ENCODE measurements at places on chromosomes 1 and 21.
A peak's percentile ranks its signal among the peaks of the same experiment; 100 is the strongest.

- DNase-seq, result no peak
Observed at GRCh38 chr1:215032911-215033526, 49.5 kb upstream of the KCNK2 start.

- no peak for DNase-seq
Observed at GRCh38 chr1:117181630-117182041, 29.1 kb downstream of the VTCN1 start.

DNA sequence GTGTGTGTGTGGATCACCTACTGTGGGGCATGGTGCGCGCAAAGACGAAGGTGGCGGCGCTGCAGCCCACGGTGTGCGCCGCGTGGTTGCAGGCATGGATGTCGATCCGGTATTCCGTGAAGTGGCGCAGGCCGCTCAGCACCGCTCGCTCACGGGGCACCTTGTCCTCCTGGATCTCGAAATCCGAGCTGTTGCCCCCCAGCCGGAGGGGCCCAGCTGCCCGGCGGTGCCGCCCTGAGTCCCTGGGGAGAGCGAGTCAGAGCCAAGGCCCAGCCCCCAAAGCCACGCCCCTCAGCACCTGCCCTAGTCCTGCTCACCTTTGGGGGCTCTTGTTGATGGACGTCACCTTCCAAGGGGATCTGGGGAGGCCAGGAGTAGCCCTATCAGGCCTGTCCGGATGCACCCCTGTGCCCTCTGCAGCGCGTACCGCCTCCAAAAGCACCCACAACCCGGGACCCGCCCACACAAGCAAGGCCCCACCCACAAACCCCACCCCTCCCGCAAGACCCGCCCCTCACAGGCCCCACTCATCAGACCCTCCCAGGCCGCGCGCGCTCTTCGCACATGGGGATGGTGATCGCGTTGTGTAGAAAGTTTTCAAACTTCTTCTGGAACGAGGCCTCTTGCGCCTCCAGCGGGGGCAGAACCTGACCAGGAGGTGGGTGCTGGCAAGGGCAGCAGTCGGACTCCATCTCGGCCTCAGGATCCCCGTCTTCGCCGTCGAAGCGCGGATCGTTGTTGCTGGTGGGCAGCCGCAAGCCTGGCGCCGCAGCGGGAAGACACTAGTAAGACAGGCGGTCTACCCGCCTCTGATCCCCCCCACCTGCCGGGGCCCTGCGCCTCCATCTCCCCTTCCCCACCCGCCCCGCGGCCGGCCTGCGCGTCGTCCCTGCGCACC lies 13.6 kb downstream of the INSRR start:
- DNase-seq, result no peak

DNA sequence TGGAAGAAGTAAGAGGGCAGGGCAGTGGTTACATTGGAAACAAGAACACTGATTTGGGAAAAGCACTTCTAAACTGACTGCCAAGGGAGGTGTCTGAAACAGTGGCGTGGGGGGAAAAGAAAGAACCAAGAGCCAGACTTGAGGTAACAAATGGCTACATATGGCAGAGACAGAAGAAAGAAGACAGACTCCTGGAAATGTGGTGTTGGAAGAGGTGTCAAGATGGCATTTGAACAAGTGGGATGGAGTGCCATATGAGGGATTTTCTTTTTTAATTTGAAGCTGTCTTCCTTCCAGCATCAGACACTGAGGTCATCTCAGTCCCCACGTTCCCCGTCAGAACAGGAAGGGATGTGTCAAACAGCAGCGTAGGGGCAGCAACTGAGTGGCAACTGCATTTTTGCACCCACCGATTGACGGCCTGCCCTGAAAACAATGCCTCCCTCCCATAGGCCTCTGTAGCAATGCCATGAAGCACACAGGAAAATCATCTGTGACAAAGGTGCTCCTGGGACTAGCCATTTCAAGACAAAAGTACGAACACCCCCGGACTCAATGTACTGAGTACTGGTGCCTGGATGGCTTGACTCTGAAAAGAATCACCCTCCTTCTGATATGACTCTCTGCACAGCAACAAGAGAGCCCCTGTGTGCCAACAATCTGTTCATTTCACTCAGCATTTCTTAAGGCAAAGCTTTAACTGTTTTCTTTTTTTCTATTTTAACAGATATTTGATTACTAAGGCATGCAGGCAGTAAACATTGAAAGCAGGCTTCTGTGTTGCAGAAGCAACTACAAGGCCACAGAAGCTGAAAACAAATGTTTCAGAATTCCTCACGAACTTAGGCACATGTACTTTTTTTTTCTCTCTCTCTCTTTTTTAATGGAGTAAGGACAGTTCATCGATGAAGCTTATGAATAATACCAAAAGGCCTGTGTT lies 37.0 kb downstream of the LPAR3 start:
- no peak for DNase-seq

DNA sequence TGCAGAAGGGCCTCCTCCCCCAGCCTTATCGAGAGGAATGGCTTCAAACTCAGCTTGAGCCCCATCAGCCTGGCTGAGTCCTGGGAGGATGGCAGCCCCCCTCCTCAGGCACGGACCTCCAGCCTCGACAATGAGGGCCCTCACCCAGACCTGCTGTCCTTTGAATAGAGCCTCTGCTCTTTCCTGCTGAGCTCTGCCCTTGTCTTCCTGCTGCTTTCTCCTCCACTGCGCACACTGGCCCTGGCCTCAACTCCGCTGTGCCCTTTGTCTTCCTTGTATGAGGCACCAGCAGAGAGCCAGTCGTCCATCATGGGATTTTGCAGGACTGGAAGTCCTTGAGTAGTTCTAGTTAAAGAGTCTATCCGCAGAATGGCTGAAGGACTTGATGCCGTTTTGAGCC lies 2.0 kb downstream of the C1orf226 start:
- no peak for DNase-seq

DNA sequence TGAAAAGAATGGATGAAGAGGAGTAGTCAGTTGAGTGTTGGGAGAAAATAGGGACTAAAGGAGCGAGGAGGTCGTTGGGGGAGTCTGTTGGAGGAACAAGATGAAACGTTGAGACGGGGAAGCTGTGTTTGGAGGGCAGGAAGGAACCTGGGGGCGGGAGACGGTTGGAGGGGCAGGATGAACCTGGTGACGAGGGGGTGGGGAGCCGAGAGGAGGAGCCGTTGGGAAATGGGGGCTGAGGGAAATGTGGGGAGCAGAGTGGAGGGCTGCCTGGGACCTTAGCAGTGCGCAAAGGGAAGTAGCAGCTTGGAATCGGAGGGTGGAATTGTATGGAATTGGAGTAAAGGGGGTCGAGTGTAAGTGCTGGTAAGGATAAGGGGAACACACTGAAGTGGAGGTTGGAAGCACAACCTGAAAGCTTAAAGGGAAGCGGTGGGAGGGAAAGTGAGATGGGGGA lies 630 bp downstream of the MTF2 start:
- DNase-seq, result peak; percentile 65

- no peak for DNase-seq
Observed at GRCh38 chr1:81430236-81430938, 370.3 kb upstream of the ADGRL2 start.

DNA sequence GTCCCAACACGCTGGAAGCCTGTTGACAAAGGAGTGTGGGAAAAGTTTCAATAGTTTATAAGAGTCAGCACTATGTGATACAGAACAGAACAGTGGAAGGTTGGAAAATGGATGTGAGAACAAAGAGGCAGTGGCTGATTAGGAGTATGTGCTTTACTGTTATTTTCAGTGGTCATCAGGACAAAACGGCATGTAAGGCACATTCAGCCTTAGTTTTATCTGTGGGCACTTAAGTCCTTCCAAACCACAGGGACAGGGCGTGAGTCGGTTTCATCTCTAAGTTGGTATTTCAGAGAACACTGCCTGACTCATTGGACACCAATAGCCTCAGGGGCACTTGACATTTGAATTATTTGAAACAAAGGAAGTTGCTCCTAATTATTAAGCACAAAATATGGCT lies 306.9 kb downstream of the ASTN1 start:
- no peak for DNase-seq

- DNase-seq, result no peak
Observed at GRCh38 chr1:219744652-219745469, 132.0 kb upstream of the ZC3H11B start.

- DNase-seq, result no peak
Observed at GRCh38 chr1:221085701-221086375, 206.6 kb downstream of the HLX start.

- DNase-seq, result no peak
Observed at GRCh38 chr1:191140038-191140437, 662.4 kb upstream of the BRINP3 start.

GRCh38 chr21:14519000-14519399 lies 27.1 kb downstream of the SAMSN1 start:
- DNase-seq, result no peak

- peak; percentile 81 for DNase-seq
Observed at GRCh38 chr1:46757247-46757955, 38.5 kb upstream of the EFCAB14 start.

GRCh38 chr21:40177979-40178378 lies 310.7 kb downstream of the PCP4 start:
- DNase-seq, result peak; percentile 27

GRCh38 chr1:169586067-169586394 lies 250 bp downstream of the F5 start:
- no peak for DNase-seq

- peak; percentile 79 for DNase-seq
Observed at GRCh38 chr1:165900576-165901380, 73.4 kb downstream of the UCK2 start.

DNA sequence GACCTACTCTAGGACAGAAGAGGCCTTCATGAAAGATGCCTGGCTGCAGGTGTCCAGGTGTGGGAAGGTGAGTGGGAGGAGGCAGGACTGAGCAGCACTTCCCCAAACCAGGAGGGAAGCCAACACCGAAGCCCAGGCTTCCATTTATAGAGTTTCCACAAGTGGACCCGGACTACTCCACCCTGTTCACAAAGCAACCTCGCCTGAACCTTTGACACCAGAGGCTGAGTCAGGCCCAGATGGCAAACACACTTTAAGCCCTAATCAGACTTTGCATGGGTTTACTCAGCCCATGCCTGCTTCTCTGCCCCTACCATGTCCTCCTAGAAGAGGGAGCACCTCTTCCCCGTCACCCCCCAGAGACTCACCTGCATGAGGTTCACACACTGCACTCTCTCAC lies 14.0 kb downstream of the PRR9 start:
- no peak for DNase-seq

- peak; percentile 8 for DNase-seq
Observed at GRCh38 chr1:193542690-193543089, 356.3 kb upstream of the B3GALT2 start.

- DNase-seq, result no peak
Observed at GRCh38 chr1:200282497-200283122, 127.2 kb downstream of the ZNF281 start.

DNA sequence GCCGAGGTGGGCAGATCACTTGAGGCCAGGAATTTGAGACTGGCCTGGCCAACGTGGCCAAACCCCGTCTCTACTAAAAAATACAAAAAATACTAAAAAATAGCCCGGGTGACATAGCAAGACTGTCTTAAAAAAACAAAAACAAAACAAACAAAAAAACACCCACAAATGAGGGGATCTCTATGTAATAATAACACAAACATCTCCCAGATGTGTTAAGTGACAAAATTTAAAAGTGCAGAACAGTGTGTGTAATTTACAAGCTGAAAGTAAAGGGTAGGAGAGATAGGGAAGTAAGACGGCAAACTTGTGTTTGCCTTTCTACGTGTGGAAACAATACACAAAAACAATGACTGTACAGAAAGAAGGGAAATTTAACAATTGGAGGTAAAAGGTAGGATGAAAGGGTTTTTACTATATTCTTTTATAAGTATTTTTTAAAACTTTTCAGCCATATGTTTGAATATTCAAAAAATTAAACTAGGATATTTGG lies 36.3 kb downstream of the ARID4B start:
- no peak for DNase-seq

DNA sequence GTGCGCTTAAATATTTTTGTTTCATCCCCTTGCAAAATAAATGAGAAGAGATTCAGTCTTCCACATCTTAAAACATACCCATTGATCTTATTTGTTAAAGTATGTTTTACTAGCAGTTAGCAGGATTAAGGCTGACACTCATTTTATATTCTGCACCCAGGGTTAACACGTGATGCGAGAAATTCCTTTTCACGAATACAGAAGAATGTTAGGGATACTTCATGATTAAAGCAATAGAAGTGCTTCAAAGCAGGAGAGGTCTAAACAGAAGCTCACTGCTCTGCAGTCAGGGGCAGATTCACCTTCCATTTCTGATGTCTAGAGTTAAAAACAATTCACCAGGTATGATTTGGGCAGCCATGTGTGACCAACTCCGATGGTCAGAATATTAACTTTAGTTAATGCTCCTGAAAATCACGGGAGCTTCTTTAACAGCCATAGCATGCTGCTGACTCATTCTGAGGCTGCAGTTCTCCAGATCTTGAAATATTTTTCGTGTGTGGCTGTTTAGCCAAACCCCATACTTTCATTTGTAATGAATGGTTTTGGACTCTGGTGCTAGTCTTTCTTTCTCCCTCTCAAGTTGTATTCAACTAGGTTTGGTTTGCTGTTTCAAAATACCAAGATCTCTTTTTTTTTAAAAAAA lies 19.7 kb downstream of the BCAR3 start:
- no peak for DNase-seq

DNA sequence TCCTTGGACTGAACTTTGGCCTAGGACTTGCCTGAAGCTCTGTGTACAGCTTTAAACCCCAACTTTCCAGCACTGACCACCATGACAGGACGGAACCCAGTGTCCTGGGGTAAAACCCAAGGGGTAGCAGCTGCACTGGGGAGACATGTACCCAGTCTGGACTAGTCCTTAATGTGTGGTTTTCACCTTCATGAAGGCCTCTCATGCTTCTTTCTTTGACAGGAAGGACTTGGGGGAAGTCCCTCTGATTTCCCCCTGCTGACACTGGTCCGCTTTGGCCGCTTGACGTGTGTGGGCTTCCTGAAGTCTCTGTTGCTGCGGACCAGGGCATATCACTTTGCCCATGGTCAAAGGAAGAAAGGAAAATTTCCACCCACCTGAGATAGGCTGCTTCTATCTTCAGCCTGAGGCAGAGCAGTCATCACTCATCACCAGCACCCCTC lies 66.3 kb upstream of the PRDX6 start:
- no peak for DNase-seq

GRCh38 chr1:212346601-212347000 lies 61.4 kb downstream of the PPP2R5A start:
- DNase-seq, result no peak

GRCh38 chr1:235971020-235971419 lies 93.9 kb downstream of the NID1 start:
- DNase-seq, result no peak

DNA sequence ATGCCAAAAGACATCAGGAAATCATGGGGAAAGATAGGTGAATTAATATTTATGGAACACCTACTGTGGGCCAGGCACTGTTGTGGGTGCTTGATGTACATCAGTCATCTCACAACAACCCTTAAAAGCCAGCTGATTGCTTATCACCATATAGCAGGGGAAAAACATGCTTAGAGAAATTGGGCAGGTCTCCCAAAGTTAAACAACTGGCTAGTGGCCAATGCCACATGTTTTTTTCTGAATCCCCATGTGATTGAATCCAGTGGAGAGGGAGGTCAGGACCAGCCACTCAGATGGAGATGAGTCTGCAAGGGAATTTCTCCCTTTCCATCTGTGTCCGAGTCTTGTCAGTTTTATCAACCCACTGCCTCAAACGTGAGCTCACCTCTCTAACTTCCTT lies 33.5 kb downstream of the UTP25 start:
- DNase-seq, result no peak

- DNase-seq, result no peak
Observed at GRCh38 chr21:29571949-29572348, 273.2 kb downstream of the BACH1 start.

All from NCI-H1417 (cell line).